ENCODE measurements at places on chromosomes 1 and 21.

DNA sequence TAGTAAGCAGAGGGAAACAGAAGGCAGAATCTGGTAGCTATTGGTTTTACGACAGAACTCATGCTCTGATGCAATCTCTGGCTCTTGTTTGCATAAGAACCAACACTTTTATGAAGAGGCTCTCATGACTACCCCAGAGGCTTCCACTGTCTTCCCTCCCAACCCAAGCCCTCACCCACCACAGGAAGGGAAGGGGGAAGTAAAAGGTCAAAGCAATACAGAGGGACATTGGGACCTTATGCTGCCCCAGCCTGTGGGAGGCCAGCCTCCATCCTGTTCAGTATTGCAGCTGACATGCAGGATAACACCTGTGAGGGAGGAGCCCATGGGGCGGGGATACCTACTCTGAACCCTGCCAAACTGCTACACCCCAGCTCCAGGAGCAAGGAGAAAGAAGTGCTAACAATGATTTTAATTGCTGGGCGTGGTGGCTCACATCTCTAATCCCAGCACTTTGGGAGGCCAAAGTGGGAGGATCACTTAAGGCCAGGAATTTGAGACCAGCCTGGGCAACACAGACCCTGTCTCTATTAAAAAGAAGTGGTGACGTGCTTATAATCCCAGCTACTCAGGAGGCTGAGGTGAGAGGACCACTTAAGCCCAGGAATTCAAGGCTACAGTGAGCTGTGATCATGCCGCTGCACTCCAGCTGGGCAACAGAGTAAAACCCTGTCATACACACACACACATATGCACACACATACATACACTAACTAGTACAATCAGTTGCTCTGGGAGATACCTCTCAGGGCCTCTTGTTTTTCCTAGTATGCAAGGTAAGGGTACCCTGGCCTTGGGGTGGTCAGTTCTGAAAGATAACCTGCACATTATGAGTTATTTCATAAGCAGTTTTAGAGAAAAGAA, 9.5 kb downstream of the MR1 start:
- DNase-seq, result no peak

GRCh38 chr1:53134961-53135734, 7.3 kb downstream of the SLC1A7 start:
- DNase-seq, result peak; percentile 96

GRCh38 chr21:17779496-17779895, 39.7 kb downstream of the C21orf91 start:
- DNase-seq, result no peak

GRCh38 chr21:46498335-46499050, 39.8 kb downstream of the DIP2A start:
- DNase-seq, result no peak

- DNase-seq, result no peak
Observed at GRCh38 chr1:31576743-31577455, 584 bp downstream of the TINAGL1 start.

GRCh38 chr1:57982852-57983251, 559.0 kb upstream of the DAB1 start:
- no peak for DNase-seq

- DNase-seq, result no peak
Observed at GRCh38 chr1:87972811-87973210, 644.1 kb downstream of the LMO4 start.

DNA sequence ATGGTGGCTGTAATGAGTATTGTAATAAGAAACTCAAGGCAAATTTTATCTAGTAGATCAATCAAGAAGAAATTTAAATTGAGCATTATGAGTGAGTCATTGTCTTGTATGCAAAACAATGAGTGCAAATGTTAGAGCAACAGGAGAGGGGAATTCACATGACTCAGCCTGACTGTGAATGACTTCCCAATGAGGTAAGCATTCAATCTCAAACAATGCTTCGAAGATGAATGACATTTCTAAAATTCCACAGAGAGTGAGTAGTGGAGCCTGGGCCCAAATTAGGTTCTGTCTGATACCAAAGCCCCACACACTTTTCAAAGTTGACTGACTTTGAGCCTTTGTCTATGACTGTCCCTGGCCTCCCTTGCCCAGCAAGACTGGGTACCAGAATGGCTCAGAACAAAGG, 738.0 kb downstream of the PTPRU start:
- peak; percentile 64 for DNase-seq

- no peak for DNase-seq
Observed at GRCh38 chr1:91546301-91546581, 45.6 kb downstream of the CDC7 start.

DNA sequence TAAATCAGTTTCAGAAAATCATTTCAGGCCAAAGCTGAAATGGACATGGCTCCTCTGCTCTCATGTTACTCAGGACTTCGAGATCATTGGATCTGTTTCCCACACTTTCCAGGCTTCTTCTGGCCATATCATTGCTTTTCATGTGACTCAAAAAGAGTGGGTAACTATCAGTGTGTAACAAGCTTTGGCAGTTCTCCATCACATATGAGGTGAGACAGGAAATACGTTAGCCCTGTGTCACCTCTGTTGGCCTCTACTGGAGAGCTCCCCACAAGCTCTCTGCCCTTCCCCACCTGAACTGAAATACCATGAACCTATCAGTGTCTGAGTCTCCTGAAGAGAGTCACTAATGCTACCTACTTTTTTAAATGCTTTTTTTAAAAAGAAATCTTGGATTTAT, 128.2 kb downstream of the LBR start:
- DNase-seq, result peak; percentile 21

- peak; percentile 96 for DNase-seq
Observed at GRCh38 chr21:45011911-45012661, 62.3 kb upstream of the ADARB1 start.

GRCh38 chr1:243563732-243564131, 286.3 kb downstream of the AKT3 start:
- DNase-seq, result no peak

DNA sequence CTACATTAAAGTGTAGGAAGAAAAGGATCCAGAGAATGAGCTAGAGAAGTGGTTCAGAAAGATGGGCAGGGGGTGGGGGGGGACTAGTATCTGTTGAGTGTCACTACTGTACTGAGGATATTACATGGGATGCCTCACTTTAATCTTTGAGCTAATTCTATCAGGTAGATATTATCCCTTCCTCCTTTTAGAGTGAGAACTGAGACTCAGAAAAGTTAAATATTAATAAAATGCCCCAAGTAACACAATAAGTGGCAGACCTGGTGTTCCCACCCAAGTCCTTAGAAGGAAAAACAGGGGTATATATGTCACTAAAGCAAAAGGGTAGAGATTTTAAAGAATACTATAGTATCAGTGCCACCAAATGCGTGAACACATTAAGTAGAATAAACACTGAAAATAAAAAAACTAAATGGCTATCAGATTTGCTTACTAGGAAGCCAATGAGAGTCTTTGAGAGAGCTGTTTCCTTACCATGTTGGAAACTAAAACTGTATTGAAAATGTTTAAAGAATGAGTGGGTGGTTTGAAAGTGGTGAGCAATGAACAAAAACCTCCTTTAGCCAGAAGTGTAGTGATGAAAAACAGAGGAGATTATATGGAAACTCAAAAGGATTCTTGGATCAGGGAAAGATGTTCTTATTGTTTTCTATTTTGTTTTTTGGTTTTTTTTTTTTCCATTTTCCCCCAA, 230.8 kb downstream of the BARHL2 start:
- no peak for DNase-seq
